ENCODE measurements at places on chromosomes 7 and 10. TPM values are rescaled to one million over a fixed set of nuclear protein-coding genes. Genes with fewer than 3 reads are reported as not detected.

GRCh38 chr10:58724781-58725180 is 212.1 kb downstream of the BICC1 start:
- DNase-seq, result no peak

DNA sequence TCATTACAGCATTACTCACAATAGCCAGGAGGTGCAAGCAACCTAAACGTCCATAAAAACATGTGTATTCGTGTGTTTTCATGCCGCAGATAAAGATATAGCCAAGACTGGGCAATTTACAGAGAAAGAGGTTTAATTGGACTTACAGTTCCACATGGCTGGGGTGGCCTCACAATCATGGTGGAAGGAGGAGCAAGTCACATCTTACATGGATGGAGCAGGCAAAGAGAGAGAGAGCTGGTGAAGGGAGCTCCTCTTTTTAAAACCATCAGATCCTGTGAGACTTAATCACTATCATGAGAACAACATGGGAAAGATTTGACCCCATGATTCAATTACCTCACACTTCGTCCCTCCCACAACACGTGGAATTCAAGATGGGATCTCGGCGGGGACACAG is 33.0 kb downstream of the PDLIM1 start:
- no peak for DNase-seq

DNA sequence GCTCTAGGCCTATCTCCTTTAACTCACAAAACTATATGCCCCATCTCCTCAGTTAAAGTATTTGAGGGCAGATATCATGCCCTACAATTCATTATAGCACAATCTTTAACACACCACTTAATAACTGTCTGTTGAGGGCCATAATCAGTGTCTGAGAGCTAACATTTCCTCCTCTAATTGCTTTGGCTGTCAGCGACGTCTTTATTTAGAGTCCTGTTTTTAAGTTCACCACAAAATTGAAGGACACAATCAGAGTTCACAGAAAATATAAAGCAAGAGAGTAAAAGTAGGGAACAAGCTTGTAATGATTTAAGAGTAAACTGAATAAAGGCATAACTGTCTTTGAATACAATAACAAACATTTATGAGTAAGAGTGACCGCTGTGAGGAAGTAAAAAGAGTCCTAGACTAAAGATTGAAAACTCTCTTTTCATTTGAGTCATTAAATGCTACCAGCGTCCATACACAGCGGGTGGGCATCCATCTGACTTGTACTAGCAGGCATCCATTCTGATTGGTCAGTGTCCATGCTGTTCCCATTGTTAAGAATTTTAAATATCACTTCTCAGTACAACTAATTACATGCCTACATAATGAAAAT is 38.4 kb upstream of the ABCB4 start:
- DNase-seq, result no peak

- peak; percentile 65 for DNase-seq
Observed at GRCh38 chr7:79308192-79308591, 145.3 kb downstream of the MAGI2 start.

DNA sequence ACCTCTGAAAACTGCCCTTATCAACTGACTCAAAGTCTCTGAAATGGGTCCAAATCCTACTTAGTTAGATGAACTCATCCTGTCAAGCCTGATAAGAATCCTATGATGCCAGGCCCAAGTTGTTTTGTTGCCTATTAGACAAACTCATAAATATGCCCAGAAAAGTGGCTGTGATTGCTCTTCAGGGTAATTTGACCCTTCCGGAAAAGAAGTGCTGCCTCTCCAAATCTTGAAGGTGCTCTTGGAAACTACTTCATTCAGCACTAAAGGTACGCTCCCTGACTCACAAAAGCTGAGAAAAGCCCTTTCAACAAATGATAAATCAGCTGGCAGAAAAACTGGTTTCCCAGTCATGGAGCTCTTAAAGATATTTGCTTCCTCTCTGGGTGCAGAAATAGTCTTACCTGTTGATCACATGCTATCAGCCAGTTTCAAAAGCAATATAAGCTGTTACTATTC is 6.7 kb downstream of the IFIT5 start:
- no peak for DNase-seq

- DNase-seq, result no peak
Observed at GRCh38 chr10:48982584-48982983, 42.9 kb upstream of the LRRC18 start.

GRCh38 chr10:101452176-101452575 is 98.2 kb downstream of the BTRC start:
- no peak for DNase-seq

- no peak for DNase-seq
Observed at GRCh38 chr10:24824124-24824523, 100.4 kb upstream of the ARHGAP21 start.

DNA sequence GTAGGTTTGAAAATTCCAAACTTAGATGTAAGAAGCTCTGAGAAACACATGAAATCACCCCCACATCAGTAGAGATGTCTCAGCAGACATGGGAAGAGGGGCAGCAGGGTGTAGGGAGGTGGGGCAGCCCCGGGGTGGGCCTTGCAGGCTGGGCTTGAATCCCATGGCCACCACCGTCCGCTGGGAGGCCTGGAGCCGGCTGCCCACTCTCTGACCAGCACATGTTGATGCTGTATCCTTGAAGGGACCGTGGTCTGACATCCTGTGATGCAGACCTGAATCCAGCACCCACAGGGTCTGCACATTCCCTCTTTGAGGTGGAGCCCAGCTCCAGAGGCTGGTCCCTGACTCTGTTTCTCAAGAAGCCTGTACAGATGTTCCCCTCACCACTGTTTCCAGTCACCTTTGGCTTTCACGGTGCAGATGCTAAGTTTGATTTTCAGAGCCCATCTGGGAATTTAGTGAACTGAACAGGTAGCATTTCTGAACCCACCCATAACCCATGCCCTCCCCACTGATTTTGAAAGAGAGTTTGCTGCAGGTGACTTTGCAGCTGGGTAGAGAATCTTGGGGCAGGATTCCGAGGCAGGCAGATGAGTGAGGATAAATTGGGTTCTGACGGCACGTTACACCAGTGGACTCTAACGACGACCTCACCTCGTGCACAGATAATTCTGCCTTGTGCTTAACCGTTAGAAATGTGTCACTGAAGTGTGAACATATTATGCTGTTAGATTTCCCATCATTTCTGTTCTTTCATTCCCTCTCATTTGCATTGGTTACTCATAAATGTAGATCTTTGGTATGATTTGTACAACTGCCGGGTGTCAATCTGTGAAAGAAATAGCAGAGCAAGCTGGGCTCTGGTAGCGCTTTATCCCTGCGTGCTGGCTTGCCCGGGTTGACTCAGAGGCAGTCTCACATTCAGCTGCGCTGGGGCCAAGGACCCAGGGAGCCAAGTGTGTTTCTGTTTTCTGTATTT is 45.7 kb downstream of the IKZF1 start:
- no peak for DNase-seq

DNA sequence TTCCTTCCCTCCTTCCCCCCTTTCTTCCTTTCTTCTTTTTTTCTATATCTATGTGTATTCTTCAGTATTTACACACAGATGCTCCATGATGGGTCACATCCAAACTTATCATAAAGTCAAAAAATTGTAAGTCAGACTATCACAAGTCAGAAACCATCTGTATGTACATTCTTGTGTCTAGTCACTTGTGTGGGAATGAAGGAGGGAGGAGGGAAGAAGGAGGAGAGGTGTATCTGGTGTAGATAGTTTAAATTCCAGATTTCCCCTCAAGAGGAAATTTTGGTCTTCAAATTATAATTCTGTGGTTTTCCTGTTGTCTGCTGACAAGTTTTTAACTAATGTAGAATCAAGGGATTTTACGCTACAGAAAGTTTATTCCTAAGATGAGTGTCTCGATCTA is 287.2 kb downstream of the ETV1 start:
- DNase-seq, result peak; percentile 6

DNA sequence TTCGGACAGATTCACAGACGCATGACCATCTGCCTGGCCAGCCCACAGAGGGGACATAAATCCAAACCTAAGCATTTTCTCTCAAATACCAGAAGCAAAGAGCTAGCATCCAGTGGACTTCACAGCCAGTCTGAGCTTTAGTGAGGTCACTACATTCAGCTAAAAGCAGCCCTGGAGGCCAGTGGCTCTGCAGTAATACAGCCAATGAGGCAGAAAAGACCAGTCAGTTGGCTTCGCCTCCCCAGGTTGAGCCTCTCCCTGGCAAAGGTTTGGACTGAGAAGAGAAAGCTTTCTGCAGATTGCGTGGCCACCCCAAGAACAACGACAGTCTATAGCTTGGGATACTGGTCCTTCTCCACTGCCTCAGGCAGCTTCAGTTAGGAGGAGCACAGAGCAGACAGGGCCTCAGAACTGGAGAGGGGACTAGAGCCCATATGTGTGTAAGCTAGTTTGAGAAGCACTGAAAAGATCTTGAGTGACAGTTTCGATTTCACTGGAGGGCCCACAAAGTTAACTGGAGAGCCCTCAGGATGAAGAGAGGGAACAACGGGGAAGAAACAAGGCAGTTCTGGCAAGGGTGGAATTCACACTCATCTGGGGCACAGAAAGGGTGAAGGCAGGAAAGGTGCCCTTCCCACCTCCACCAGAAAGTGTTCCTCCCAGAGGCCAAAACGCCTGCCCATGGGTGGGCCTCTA is 3.8 kb downstream of the WDR91 start:
- DNase-seq, result no peak

- DNase-seq, result peak; percentile 20
Observed at GRCh38 chr7:152076324-152076821, 50.9 kb downstream of the GALNT11 start.

DNA sequence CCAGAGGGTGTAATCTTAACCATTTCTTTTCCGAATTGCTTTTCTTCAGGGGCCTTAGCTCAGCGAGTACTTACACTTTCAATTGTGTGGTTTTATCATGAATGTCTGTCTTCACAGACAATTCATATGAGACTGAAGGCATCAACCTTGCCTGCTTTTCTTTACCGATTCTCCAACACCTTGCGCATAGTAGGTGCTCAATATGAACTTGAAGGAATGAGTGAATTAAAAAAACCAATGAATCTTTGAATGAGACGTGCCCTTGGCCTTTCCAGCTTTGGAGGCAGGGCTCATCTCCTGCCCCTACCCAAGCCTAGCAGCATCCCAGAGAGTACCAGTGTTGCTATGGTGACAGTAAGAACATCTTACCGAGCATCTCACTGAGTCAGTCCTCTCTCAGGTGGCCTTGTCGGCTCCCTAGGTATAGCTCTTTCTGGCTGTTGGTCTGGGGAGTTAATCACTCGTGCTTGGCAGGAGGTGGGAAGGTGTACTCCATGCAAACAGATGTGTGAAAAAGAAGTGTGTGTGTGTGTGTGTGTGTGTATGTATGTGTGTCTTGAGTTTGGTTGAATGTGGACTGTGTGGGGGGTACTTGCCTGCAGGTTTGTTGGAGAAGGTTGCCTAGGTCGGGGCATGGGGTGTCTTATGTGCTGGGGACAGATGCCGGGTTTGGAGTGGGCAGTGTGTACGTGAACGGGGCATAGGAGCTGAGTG is 107.7 kb downstream of the C10orf105 start:
- no peak for DNase-seq

DNA sequence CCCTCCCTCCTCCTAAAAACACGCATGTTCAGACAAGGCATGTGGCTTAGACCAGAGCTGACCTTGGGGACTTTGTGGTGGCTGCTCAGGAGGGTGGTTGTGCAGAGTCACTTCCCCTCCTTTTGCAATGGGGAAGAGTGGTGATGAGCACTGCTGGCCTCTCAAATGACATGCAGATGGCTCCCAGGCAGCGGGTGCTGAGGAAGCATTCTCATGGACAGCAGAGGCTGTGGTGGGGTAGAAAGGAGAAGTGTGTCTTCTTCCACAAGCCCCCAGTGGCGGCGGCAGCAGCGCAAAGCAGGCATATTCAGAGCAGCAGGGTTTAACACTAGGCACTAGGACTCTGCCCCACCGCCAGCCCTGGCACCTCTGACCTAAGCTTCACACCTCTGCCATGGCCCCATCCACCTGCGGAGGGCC is 105.9 kb upstream of the ANLN start:
- no peak for DNase-seq

DNA sequence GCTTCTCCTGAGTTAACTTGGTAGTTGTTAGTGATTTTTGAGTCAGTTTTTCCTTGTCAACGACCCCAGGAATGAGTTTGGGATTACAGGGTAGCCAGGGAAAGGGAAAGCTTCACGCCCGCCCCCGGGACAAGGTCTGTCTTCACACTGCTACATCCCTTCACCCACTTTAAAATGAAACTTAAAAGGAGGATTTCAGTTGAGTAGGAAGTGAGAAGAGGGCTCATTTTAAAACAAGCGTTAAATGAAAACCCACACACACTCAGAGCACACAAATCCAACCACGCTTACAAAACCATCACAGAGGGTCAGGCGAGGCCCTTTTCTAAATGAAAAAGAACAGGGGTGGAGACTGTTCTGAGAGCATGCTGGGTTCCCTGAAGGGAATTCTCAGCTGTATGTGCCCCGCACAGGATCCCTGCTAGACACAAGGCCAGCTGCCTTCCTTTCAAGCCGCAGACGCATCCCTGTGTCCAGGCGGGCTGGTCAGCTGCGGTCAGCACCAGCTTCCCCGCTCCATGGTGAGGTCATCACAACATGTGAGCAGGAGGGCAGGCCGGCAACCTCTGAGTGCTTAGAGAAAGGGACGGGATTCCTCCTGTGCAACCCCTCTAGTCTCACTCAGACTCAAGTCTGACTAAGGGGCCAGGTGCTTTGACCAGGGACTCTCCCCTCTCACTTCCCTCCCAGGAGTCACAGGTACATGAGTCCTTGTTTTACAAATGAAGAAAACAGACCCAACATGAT is 111.8 kb downstream of the EGFR start:
- peak; percentile 98 for DNase-seq

OR2A12 gene
- not detected for total RNA-seq

RADIL gene
- total RNA-seq, result 0.32 TPM

MYL10 gene
- not detected for total RNA-seq

CPA2 gene
- 0.32 TPM for total RNA-seq

ANKRD30A gene
- 0.97 TPM for total RNA-seq

C10orf62 gene
- total RNA-seq, result not detected

SFTPA1 gene
- not detected for total RNA-seq

TBX20 gene
- total RNA-seq, result 1.3 TPM

SFRP4 gene
- 0.43 TPM for total RNA-seq

All from fibroblast of villous mesenchyme (primary cell).